ENCODE measurements at places on chromosomes 3 and 15. TPM values are rescaled to one million over a fixed set of nuclear protein-coding genes. Genes with fewer than 3 reads are reported as not detected.

Gene AP3B2
- 1.9 TPM for total RNA-seq

- no peak for DNase-seq
Observed at GRCh38 chr3:21801631-21802030, 50.6 kb upstream of the ZNF385D start.

- DNase-seq: no peak
Observed at GRCh38 chr3:81920816-81921215, 159.4 kb upstream of the GBE1 start.

- no peak for DNase-seq
Observed at GRCh38 chr3:37571269-37571668, 290.4 kb upstream of the CTDSPL start.

Gene PRRT3
- 1.2 TPM for total RNA-seq

All from left colon (tissue), 2 donors.